ENCODE measurements at places on chromosomes 4 and X.

- no peak for DNase-seq
These were observed 56.2 kb upstream of the ADRA2C start for GRCh38 chr4:3709846-3710441.

DNA sequence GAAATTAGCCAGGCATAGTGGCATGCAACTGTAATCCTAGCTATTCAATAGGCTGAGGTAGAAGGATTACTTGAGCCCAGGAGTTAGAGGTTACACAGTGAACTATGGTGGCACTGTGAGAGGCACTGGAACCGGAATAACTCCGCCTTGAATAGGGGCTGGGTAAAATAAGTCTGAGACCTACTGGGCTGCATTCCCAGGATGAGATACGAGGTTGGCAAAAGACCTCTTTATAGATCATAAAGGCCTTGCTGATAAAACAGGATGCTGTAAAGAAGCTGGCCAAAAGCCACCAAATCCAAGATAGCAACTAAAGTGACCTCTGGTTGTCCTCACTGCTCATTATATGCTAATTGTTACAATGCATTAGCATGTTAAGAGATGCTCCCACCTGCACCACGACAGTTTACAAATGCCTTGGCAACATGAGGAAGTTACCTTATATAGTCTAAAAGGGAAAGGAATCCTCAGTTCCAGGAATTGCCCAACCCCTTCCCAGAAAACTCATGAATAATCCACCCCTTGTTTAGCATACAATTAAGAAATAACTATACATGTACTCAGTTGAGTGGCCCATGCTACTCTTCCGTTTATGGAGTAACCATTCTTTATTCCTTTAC lies 88.6 kb downstream of the CENPC start:
- no peak for DNase-seq

DNA sequence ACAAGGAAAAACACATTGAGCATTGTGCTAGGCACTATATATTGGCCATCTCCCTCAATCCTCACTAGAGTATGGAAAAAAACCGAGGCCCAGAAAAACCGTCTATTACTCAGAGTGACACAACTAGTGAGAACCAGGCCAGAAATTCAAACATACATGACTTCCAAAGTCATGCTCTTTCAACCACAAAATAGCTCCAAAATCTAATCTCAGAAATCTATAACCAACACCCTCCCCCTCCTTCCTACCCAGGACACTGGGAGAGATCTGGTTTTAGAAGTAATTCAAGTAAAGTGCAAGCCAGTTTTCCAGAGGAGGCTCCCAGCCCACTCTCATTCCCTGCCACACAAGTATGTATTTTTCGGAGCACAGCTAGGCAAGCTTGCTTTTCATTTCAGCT lies 7.6 kb downstream of the HS3ST1 start:
- peak; percentile 38 for DNase-seq

- no peak for DNase-seq
These were observed 941.5 kb downstream of the DMD start for GRCh38 chrX:32269866-32270265.

GRCh38 chr4:158195297-158195696 lies 15.0 kb upstream of the TMEM144 start:
- DNase-seq, result no peak

GRCh38 chr4:139782926-139783522 lies 117.4 kb downstream of the MGST2 start:
- no peak for DNase-seq

- no peak for DNase-seq
These were observed 259.2 kb downstream of the MAPK10 start for GRCh38 chr4:86100539-86101215.

- no peak for DNase-seq
These were observed 88.0 kb upstream of the MAGEB18 start for GRCh38 chrX:26050099-26050498.

GRCh38 chrX:38036466-38036865 lies 30.1 kb downstream of the SYTL5 start:
- no peak for DNase-seq

- no peak for DNase-seq
These were observed 116.1 kb downstream of the MAPK10 start for GRCh38 chr4:86243750-86244149.

DNA sequence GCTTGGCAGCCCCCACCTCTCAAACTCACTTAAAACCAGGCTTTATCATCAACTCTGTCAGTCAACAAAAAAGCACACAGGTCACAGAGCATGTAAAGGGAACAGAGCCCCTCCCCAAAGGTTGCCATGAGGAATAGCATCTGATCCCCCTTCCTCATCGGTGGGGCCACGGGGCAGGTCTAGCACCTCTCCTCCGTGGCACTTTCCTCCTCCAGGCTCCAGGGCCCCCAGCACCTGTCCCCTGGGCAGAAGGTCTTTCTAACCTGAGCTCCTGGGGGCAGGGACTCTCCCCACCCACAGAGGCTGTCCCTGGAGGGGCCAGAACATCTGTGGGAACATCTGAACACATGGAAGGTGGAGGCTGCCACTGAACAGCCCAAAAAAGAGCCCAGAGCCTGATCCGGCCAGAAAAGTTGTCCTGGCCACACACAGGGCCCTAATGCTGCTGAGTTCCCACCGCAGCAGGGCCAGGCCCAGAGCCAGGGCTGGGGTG lies 65.7 kb downstream of the ZFYVE28 start:
- DNase-seq, result no peak

DNA sequence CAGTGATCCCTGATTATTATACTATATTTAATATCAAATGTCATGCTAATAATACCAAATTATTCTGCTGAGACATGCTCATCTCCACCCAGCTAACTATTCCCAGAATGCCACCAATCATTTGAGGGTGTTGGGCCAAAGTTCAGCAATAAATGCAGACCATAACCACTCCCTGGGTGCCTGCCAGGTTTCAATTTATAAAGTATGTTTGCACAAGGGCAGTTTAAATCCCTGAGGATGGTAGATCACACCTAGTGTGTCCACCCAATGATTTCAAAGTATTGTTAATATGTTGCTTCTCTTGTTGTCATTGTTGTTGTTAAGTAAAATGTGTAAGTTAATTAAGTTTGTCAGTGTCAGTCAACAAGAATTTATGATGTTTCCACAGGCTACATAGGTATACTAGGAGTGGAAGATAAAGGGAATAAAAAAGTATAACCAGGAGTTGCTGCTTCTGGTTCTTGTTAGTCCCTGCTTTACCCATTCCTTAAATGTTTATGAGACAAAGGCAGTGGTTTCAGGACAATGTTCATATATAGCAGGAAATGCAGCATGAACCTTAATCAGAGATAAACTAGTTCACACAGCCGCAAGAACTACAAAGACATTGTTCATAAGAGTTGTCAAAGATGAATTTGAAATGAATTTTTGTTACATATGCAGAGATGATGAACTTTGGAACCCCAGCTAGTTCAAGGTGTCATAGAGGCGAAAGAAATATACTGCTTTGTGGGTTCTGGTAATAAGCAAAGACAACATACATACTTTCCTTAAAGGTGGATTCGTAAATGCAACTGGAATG lies 25.5 kb downstream of the HPGD start:
- DNase-seq, result no peak

DNA sequence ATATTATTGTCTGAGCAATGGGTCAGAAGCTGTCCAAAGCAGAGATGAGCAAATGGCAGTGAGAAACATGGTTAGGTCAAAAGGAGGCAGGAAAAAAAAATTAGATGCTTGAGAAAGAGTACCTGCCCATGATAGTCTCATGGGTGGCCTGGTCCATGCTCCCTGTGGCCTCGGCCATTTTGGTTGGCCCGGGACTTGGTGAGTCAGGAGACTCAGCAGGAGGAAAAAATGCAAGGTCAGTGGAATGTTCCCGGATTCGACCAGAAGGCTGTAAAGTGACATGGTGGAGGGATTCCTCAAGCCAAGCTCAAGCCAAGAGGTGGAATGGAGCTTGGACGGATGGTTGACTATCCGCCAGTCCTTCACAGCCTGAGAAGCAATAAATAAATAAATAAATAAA lies 236.7 kb downstream of the ASMT start:
- DNase-seq, result no peak

- no peak for DNase-seq
These were observed 189.8 kb upstream of the AFF2 start for GRCh38 chrX:148310426-148311165.

- DNase-seq, result peak; percentile 35
These were observed 365.2 kb downstream of the PRDM5 start for GRCh38 chr4:120557372-120557771.

GRCh38 chr4:121336706-121337105 lies 44.1 kb downstream of the QRFPR start:
- DNase-seq, result no peak

DNA sequence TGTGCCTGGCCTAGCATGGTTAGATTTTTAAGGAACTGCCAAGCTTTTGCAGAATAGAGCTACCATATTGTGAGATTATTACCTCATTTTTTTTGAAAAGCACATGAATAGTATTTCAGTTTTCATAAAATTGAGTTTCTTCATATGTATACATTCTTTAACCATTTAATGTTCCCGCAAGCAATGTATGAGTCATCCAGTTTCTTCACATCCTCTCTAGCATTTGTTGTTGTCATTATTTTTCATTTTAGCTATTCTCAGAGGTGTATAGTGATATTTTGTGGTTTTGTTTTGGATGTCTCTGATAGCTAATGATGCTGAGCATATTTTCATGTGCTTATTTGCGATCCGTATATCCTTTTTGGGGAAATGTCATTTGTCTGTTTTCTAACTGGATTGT lies 74.9 kb downstream of the GLUD2 start:
- peak; percentile 11 for DNase-seq

DNA sequence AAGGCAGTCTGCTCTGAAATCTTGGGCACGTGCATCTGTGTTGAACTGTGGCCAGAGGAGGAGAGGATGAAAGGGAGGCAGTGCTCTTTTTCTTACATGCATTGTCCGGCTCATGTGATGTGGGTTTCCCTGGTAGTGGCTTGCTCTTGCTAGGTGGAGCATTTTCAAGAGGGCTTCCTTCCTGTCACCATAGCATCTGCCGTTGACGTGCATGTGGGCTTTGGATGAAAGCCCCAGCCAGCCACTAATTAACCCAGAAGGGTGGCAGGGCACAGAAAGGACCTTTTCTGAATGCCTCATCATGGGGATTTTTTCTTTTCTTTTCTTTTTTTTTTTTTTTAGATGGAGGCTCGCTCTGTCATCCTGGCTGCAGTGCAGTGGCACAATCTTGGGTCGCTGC lies 121.3 kb downstream of the GPR143 start:
- DNase-seq, result no peak

GRCh38 chrX:115940348-115940747 lies 230.2 kb upstream of the AGTR2 start:
- no peak for DNase-seq

DNA sequence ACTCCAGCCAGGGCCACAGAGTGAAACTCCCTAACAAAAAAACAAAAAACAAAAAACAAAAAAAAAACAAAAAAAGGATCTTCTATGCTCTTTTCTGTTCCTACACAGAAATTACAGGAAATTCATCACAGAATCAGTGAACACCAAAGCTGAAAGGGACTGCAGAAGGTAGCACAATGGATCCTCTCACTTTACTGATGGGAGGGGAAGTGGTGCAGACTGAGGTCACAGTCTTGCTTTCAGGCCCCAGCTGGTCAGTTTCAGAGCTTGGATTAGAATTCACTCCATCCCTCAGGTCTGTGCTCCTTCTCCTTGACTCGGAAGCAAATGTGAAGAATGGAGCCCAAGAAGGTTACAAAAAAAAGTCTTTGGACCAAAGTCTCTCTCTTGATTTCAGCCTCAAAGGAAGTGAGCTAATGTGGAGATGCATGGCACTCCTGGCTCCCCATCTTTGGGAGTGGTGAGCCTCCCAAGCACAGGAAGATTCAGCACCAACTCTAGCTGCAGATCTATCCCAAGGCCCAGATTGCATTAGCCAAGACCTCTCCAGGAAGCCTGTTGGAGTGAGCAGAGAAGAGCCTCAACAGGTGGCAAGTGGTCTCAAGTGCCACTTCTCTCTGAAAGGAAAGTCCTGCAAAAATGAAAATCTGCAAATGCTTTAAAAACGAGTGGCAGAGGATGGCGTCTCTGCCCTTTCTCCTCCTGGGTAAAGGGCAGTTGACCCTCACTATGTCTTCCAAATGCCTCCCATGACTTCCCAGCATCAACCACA lies 176.0 kb downstream of the MAML3 start:
- DNase-seq, result no peak

- no peak for DNase-seq
These were observed 155.8 kb upstream of the IGFBP7 start for GRCh38 chr4:57265831-57266582.

DNA sequence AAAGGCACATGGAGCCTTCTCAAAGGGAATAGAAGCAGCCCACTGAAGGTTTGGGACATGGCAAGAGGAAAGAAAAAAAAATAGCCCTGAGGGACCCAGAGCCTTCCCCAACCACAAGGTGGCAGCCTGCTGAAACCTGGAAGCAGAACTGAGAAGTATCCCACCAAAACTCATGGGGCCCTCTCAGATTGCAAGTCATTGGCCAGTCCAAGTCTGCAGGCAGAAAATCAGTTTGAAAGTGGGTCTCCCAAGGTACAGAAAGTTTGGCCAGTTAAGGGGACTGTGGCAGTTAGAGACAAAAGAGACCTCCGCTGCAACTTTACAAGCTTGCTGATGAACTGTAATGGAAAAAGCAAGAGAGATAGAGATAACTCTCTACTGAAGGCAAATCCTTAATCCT lies 155.8 kb downstream of the ANTXR2 start:
- peak; percentile 57 for DNase-seq

DNA sequence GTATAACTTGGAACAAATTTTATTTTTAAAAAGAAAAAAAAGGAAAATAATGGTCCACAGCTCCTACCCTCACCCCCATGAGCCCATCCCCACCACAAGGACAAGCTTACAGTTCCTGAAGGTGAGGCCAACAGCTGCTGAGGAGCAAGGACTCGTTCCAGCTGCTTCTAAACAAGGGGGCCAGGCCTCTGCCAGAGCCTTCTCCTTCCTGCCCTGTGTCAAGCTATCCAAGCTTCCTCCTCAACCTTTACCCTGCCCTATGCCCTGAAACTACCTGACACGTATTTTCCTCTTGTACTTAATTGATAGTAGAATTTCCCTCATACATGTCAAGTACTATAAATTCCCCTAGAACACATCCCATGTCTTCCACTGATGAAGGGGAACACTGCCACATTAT lies 8.8 kb downstream of the SH3D19 start:
- DNase-seq, result no peak

DNA sequence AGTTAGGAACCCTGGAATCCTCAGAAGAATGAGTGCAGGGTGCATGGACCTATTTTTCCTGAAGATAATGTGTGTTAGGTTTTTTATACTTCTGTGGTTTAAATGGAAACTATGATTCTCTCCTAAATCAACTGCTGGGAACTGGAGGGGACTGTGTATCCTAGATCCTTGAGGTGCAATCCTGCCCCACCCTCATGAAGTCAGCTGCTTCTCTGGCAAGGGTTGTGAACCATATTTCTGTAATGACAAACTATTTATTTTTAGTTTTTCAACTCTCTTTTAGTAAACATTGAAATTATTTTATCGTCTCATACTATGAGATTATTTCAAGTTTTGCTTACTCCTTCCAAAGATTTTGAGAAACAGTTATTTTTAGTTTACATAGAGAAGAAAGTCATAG lies 25.8 kb upstream of the VEGFC start:
- DNase-seq, result no peak

- no peak for DNase-seq
These were observed 32.3 kb upstream of the IRF2 start for GRCh38 chr4:184506527-184507121.
